ENCODE measurements at places on chromosomes 1 and 21. TPM values are rescaled to one million over a fixed set of nuclear protein-coding genes. Genes with fewer than 3 reads are reported as not detected.
A peak's percentile ranks its signal among the peaks of the same experiment; 100 is the strongest.

BMP8B gene
- total RNA-seq, result 0.24 TPM

LCE1B gene
- not detected for total RNA-seq

DNA sequence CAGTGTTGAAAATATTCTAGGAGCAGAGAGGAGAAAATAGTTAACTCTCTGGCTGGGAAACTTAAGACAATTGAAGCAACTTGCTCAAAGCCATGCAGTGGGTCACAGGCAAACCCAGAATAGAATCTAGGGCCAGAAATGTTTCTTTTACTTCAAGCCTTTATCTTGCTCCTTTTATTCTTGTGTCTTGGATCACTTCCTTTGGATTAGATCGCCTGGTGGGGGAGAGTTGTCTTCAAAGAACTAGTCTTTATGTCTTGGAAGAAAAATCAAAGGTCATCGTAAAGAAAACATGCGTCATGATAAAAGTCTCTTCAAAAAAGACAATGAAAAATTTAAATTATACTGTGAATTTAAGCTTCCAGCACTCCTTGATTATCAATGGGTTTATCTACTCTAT, 493.6 kb upstream of the USP24 start:
- peaks cover 10% of the 10 kb centered on the region for H3K4me1 ChIP-seq
- DNase-seq, result no peak
- H3K4me3 ChIP-seq, result no peak overlapping the region
- H3K36me3 ChIP-seq, result no peaks in the 10 kb centered on the region
- no peaks in the 10 kb centered on the region for H3K27me3 ChIP-seq

DNA sequence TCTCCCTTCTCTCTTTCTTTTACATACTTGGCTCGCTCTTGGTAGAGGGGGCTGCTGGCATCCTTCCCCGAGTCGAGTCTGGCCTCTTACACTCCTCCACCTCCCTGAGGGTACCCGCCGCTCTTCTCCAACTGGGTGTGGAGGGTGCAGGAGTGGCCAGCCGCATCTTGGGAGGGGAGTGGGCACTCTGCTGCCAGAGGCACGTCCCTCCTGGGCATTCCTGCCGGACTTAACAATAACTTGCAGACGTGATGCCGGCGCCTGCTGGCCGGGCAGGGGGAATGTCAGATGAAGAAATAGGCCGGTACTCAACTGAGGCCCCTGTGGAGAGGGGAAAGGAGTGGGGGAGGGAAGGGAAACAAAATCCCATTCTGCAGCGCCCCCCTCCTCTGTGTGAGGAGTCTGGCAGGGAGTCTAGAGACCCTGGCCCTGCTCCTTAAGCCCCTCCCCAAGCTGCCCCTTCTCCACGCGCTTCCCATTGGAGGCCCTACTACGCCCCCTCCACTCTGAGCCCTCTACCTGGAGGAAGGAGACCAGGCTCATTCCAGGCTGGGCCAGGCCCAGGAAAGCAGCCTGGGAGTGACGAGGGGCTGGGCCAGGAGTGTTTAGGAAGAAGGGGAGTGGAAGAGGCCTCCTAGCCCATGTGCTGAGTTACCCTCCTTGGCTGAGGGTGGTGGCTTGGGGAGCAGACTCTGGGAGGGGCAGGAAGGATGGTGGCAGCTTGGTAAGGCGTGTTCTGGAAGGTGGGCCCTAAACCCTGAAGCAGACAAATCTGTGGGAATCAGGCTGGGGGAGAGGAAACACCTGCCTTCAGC, 1.8 kb downstream of the ATP2B4 start:
- peaks cover 28% of the 10 kb centered on the region for H3K4me1 ChIP-seq
- peak; percentile 89 for DNase-seq
- no peaks in the 10 kb centered on the region for H3K36me3 ChIP-seq
- H3K4me3 ChIP-seq, result peak overlapping the region; percentile 83
- peaks cover 15% of the 10 kb centered on the region for H3K27me3 ChIP-seq

GRCh38 chr21:14712121-14712715, 166.1 kb upstream of the SAMSN1 start:
- no peaks in the 10 kb centered on the region for H3K27me3 ChIP-seq
- no peak overlapping the region for H3K27ac ChIP-seq
- H3K4me3 ChIP-seq, result no peak overlapping the region
- no peaks in the 10 kb centered on the region for H3K36me3 ChIP-seq
- no peaks in the 10 kb centered on the region for H3K4me1 ChIP-seq

DNA sequence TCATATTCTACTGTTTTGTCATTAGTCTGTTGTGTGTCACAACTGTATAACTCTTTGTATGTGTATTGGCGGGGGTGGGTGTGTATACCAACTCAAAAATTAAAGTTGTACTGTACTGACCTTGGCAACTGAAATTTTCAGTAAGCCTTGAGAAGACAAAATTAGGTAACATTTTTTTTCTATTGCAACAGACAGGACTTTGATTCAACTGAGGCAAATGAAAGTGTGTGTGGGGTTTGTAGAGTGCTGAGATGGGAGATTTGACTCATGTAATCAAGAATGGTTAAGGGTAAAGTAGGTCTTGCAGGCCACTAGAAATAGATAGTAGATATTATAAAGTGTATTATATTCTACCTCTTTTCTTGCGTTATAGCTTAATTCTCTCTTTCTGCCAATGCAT, 14.6 kb upstream of the B3GALT2 start:
- no peaks in the 10 kb centered on the region for H3K27me3 ChIP-seq
- H3K4me3 ChIP-seq, result no peak overlapping the region
- no peaks in the 10 kb centered on the region for H3K4me1 ChIP-seq
- no peak overlapping the region for H3K27ac ChIP-seq
- no peak for DNase-seq
- H3K36me3 ChIP-seq, result no peaks in the 10 kb centered on the region

DNA sequence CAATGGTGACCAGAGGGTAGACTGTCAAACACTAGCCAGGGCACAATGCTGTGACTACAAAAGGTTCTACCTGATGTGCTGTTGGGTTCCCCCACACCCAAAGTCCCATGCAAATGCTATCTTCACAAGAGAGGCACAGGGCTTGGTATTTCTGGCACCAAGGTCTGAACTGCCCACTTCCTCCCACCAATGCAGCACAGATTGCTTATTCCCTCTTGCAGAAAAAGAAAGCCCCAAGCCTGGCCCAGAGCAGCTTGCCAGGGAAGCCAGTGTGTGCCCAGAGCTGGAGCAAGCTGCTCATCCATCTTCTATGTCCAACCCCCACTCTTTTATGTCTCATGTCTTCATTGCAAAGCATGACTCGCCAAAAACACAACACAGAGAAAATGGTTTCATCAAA, 149.4 kb upstream of the CAMK1G start:
- no peak overlapping the region for H3K4me3 ChIP-seq
- no peaks in the 10 kb centered on the region for H3K27me3 ChIP-seq
- no peak overlapping the region for H3K27ac ChIP-seq
- DNase-seq, result no peak
- H3K36me3 ChIP-seq, result no peaks in the 10 kb centered on the region

DNA sequence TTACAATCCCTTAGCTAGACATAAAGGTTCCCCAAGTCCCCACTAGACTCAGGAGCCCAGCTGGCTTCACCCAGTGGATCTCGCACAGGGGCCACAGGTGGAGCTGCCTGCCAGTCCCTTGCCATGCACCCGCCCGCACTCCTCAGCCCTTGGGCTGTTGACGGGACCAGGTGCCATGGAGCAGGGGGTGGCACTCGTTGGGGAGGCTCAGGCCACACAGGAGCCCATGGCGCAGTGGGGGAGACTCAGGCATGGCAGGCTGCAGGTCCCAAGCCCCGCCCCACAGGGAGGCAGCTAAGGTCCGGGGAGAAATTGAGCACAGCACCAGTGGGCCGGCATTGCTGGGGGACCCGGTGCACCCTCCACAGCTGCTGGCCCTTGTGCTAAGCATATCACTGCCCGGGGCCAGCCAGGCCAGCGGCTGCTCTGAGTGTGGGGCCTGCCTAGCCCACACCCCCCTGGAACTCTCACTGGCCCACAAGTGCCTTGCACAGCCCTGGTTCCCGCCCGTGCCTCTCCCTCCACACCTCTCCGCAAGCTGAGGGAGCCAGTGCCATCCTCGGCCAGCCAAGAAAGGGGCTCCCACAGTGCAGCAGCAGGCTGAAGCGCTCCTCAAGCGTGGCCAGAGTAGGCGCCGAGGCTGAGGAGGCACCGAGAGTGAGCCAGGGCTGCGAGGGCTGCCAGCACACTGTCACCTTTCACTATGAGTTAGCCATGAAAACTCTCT, 117.8 kb downstream of the LIPI start:
- no peak for DNase-seq
- no peaks in the 10 kb centered on the region for H3K27me3 ChIP-seq
- no peak overlapping the region for H3K27ac ChIP-seq

DNA sequence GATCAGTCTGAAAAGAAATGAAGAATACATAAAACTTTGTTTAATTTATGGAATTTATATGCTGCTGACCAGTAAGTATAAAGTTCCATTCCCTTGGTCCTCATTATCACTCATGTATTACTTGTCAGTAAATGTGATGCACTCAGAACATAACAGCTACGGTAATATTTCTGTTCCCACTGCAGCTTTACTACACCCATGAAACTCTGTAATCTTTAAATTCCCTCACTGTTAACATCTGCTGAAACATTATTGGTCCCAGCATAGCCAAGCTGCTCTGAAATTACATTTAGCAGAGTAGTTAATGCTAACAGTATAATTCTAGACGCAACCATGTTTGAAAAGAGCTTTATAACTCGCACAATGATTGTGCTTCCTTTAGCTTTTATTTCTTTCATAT, 238.4 kb downstream of the GPATCH2 start:
- H3K27me3 ChIP-seq, result no peaks in the 10 kb centered on the region
- no peak overlapping the region for H3K4me3 ChIP-seq
- no peaks in the 10 kb centered on the region for H3K4me1 ChIP-seq
- H3K36me3 ChIP-seq, result no peaks in the 10 kb centered on the region
- no peak overlapping the region for H3K27ac ChIP-seq

GRCh38 chr1:74609810-74610371, 63.7 kb downstream of the ERICH3 start:
- no peak for DNase-seq
- H3K4me1 ChIP-seq, result no peaks in the 10 kb centered on the region
- H3K27ac ChIP-seq, result no peak overlapping the region
- H3K27me3 ChIP-seq, result no peaks in the 10 kb centered on the region
- H3K36me3 ChIP-seq, result no peaks in the 10 kb centered on the region

GRCh38 chr1:120133228-120133927, 42.9 kb downstream of the SEC22B start:
- no peaks in the 10 kb centered on the region for H3K36me3 ChIP-seq
- DNase-seq, result no peak
- no peak overlapping the region for H3K27ac ChIP-seq
- H3K4me3 ChIP-seq, result no peak overlapping the region
- H3K27me3 ChIP-seq, result peaks cover 17% of the 10 kb centered on the region
- H3K4me1 ChIP-seq, result peaks cover 10% of the 10 kb centered on the region

DNA sequence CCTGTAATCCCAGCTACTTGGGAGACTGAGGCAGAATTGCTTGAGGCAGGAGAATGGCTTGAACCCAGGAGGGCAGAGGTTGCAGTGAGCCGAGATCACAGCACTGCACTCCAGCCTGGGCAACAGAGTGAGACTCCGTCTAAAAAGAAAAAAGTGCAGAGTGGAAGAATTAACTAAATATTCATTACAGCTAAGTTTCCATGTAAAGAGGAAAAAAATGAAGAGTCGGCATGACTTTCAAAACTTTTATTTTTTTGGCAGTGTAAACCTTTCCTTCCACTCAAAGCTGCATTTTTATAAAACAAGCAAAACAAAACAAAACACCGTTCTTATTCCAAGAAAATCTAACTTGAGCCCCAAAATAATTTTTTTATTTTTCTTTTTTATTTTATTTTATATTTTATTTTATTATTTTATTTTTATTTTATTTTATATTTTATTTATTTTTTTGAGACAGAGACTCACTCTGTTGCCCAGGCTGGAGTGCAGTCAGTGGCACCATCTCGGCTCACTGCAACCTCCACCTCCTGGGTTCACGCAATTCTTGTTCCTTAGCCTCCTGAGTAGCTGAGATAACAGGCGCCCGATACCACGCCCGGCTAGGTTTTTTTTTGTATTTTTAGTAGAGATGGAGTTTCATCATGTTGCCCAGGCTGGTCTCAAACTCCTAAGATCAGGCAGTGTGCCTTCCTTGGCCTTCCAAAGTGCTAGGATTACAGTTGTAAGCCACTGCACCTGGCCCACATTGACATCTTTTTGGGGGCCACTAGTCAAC, 62.9 kb downstream of the PACC1 start:
- no peak overlapping the region for H3K27ac ChIP-seq
- no peaks in the 10 kb centered on the region for H3K27me3 ChIP-seq
- DNase-seq, result no peak

GRCh38 chr1:8844501-8845006, 27.1 kb upstream of the RERE start:
- H3K4me1 ChIP-seq, result no peaks in the 10 kb centered on the region
- no peak overlapping the region for H3K27ac ChIP-seq
- H3K36me3 ChIP-seq, result no peaks in the 10 kb centered on the region
- no peak overlapping the region for H3K4me3 ChIP-seq

DNA sequence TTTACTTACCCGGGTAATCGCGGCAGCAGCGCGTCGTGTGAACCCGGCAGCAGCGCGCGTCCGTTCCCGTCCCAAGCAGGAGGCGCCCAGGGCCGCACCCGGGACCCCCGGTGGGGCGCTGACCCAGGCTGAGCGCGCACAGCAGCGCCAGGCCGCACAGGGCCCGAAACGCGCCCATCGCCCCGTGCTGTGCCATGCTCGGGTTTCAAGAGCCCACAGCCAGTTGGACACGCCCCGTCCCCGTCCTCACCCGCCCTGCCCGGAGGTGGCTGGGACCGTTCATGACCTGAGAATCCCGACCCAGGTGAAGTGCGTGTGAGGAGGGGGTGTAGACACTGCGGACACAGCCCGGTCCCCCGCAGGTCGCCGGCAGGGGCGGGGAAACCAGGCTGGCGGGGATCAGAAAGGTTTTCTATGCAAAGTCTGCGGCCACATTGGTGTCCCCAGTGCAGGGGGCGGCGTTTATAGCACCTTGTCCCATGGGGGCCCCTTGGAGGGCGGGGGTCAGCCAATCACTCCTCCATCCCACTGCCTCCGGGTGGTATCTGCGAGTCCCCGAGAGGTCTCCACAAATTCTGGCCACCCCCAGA, at the start of gene TNFRSF18:
TSS of gene TNFRSF18 (minus strand) at position 217 of the 590 bp plus-strand sequence. CDS start at position 196, 21 bp downstream.
- H3K4me3 ChIP-seq, result peak within 1 kb of the TSS; percentile 35
- no peak within 1 kb of the TSS for H3K27ac ChIP-seq
- H3K4me1 ChIP-seq, result no peaks in the 10 kb centered on the region
- peaks cover 58% of the 10 kb centered on the region for H3K27me3 ChIP-seq
- no peaks in the 10 kb centered on the region for H3K36me3 ChIP-seq

DNA sequence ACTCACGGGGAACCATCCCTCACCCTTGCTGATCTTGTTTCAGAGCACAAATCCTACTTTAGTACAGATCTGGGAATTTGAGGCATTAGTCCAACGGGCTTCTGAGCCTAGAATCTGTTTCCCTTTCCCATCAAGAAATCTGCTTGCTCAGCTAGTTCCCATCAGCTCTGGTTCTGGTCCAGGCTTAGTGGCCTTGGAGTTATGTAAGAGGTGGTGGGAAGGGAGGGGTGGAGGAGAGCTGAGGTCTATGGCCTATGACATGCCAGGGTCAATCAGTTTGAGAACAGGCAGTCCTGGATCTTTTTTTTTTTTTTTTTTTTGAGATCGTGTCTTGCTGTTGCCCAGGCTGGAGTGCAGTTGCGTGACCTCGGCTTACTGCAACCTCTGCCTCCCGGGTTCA, 4.1 kb downstream of the GSTM1 start:
- DNase-seq, result no peak
- H3K27me3 ChIP-seq, result no peaks in the 10 kb centered on the region
- no peak overlapping the region for H3K27ac ChIP-seq
- no peak overlapping the region for H3K4me3 ChIP-seq
- no peaks in the 10 kb centered on the region for H3K4me1 ChIP-seq

All from neural progenitor cell (in vitro differentiated cells).